NCI-H187 treated with DMSO at 0.1 percent for 48 hours (cell line): ENCODE measurements at places on chromosomes 5 and 9.
A peak's percentile ranks its signal among the peaks of the same experiment; 100 is the strongest.

DNA sequence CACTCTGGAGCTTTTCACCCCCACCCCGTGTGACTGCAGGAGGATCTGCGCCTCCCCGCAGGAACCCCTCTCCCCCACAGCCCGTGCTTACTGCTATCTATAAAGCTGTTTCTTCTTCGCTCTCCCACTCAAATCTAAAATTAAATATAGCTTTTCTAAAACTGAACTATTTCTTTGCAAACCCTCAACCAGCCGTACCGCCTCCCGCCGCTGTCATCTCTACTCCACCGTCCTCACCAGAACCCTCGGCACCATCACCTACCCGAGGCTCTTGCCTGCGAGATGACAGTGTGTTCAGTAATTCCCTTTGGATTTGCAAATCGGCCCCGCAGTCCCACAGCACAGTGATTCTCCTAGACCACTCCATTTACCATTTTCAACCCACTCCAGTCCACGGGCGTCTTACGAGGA, 13.6 kb downstream of the LPCAT1 start:
- no peak for DNase-seq

GRCh38 chr9:136711751-136712689, at the start of gene DIPK1B:
Gene DIPK1B, plus strand, starts transcription at chr9:136712572. Its CDS starts 94 bp downstream, at chr9:136712666.
- no peak for DNase-seq

GRCh38 chr5:113201715-113202114, 225.1 kb downstream of the DCP2 start:
- DNase-seq = no peak

DNA sequence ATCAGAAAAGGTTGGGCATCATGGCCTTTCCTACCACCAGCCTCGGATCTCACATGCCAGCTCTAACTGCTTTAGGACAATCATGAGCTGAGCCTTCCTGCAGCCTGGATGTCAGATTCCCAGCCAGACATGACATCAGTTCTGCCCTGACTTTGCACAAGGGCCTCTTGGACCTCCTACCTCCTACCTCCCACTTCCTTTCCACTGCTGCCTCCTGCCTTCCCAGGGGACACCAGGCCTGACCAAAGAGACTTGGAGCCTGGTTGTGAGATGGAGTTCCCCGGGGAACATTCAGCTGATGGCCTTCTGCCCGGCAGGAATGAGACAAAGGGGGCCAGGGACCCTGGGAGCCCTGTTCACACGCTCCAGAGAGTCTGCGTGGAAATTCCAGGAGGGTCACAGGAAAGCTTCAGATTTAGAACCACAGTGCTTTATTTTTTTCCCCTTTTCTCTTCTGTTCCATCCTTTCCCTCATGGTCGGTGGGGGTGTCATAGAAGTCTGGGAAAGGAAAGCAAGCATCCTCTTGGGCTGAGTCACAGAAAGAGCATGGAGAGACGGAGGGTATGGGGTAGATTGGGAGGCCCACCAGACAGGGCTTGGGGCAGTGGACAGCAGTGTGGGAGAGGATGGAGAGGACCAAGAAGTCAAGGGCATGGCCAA, 35.4 kb upstream of the IL17B start:
- DNase-seq = no peak

DNA sequence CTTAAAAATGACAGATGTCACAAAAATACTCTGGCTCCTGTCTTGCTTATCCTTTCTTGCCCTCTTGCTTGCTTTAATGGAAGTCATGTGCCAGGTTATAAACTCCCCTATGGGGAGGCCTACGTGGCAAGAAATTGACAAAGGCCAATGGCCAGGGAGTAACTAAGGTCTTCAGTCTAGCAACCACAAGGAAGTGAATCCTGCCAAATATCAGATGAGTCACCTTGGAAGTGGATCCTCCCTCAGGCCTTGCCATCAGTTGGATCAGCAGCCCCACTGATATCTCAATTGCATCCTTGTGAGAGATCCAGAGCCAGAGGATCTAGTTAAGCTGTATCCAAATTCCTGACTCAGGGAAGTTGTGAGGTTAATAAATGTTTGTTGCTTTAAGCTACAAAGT, 82.8 kb downstream of the CAAP1 start:
- DNase-seq = no peak

DNA sequence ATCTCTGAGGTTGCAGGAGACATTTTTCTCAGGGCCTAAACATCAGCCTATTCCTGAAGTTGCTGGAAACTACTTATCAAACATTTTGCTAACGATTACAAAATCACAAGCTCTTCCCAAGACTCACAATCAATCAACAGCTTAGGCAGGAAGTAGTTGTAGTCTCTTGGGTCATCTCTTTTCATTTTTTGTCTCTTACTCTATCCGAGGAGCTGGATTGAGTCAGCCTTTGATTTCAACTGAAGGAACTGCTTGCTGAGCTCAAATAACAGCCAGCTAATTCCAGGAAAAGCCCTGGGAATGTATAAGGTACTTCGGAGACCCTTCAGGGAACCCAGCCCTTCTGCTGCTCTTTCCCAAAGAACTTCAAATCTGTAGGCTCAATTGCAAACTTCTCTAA, 398.9 kb downstream of the PLK2 start:
- no peak for DNase-seq

GRCh38 chr5:36606428-36607113, at the start of gene SLC1A3:
Gene SLC1A3, plus strand, starts transcription at chr5:36606606. Its CDS starts 1,818 bp downstream, at chr5:36608424.
- no peak for DNase-seq

- DNase-seq = no peak
These were observed 4.0 kb upstream of the CMYA5 start for GRCh38 chr5:79685627-79686026.

GRCh38 chr9:126558051-126558665, 55.6 kb upstream of the LMX1B start:
- DNase-seq = peak; percentile 5

GRCh38 chr5:31855134-31856040, 216.5 kb downstream of the PDZD2 start:
- DNase-seq = no peak

DNA sequence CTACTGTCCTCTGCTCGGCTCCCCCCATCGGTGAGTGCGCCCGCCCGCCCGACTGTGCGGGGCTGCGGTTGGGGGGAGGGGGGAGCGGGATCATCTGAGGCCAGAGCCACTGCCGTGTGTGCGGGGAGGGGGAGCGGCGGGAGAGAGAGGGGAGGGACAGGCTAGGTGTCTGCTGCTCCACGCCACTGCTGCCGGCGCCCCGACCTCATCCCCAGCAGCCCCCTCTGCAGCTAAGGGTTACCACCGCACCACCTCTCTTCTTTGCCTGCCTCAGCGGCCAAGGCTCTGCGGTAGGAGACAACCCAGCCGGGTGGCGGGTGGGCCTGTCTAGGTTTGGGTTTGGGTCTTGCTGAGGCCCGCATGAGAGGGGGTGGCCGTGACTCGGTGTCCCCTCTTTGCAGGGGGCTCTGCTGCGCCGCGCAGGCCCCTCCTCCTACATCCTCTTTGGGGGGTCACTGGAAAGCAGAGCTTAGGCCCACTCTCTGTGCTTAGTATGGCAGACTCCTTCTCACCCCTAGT, 670 bp upstream of the PURA start:
- no peak for DNase-seq

- DNase-seq = no peak
These were observed 11.1 kb downstream of the CCDC187 start for GRCh38 chr9:136292591-136293448.

- no peak for DNase-seq
These were observed 658 bp downstream of the PDCD1LG2 start for GRCh38 chr9:5510989-5511388.

- no peak for DNase-seq
These were observed 374.8 kb downstream of the KDM4C start for GRCh38 chr9:7132605-7133004.

DNA sequence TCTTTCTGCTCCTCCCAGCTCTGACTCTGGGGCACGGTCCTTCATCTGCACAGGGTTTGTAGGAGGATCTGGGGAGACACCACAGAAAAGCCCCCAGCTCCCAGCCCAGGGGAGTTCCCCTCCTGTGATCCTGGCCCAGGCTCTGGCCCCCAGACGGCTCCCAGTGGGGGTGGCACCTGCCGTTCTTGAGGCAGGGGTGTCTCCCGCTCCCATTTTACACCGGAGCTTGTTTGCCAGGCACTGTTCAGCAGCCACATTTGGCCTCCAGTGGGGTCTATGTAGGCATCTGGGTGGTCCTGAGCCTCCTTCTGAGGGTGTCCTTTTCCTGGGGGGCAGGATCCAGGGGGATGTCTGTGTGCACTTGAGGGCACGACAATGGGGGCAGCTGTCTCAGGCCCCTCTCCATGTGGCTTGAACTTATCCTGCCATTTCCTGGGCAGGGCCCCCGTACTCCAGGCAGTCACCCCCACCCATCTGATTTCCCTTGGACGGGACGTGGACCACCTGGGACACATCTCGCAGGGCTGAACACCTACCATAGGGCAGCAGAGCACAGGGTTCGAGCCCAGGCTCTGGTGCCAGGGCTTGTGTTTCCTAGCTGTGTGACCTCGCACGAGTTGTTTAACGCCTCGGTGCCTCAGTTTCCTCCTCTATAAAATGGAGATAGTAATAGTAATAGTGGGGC, 275.0 kb upstream of the MVB12B start:
- DNase-seq = no peak

DNA sequence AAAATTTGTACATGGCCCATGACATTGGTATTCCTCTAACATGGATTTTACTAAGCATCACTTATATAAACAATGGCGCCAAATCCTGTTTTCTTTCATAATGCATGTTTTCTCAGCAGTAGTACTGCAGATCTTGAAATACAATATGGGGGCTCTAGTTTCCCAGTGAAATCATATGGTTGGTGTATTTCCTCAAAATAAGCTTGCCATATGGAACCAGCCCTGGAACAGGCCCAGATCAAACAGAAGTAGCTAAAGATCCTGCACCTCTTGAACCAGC, 163.9 kb downstream of the ZNF608 start:
- no peak for DNase-seq

- DNase-seq = no peak
These were observed 28.8 kb downstream of the PRRX2 start for GRCh38 chr9:129694243-129694646.

DNA sequence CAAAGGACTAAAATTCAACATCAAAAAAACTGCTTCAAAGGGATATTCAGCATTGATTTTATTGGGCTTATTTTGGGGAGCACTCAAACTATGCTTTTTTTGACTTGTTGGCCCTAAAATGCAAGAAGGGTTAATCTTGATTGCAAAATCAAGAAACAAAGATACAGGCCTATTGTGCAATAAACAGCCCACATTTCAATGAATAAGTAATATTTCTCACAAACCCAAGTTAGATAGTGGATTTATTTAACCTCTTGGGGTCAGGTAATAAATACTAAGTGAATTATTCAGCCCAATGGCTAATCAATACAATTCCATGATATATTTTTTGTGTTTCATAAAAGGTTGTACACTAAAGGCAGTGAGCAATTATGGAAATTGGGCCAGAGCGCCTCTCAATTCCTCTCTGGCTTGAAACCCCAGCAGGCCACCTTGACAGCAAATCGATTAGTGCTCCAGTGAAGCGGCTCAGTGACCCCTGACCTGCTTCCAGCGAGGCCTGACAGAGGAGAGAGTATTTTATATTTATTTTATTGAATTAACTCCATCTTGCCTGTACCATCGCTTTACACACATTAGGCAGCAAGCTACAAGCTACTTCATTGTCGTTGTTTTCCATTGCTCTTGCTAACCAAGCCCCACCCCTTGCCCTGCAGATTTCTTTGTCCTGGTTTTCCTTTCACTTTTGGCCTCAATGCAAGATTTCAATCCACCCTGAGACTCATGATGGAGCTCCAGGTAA, 65.5 kb downstream of the EBF1 start:
- DNase-seq = peak; percentile 77

DNA sequence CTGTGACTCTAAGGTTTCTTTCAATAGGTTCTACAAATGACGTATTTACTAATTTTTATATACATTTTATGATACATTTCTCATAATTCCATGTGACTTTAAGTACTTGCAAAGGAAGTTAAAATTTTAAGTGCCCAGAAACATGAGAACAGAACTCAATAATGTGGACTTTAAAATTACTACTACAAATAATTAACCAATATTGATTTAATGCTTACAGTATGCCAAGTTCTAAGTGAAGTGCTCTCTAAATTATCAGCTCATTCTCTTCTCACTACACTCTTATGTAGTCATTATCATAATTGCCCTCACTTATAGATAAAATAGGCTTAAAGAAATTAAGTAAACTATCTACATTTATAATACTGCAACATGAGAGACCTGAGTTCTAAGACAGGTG, 1690.7 kb upstream of the CDH9 start:
- DNase-seq = no peak

GRCh38 chr5:11000515-11001353, 239.7 kb upstream of the DAP start:
- no peak for DNase-seq

- DNase-seq = no peak
These were observed 242.9 kb upstream of the FTMT start for GRCh38 chr5:121608826-121609225.

- no peak for DNase-seq
These were observed 25.4 kb downstream of the TYRP1 start for GRCh38 chr9:12718482-12719026.

DNA sequence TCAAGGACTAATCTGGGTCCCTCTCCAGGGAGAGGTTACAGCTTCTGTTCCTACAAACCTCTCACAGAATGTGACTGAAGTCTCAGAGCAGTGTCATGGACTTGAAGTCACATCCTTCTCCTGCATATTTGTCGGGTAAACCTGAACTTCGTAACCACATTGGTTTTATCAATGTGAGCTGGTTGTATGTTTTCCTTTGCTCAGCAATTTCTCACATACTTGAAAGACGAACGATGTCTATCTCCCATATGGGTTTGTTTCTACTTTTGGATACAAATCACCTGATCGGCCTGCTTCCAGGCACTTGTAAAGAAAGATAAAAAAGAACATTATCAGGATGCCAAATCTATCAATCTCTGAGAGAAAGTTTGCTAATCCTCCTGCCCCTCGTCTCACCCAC, 411.0 kb downstream of the SPOCK1 start:
- DNase-seq = no peak

- no peak for DNase-seq
These were observed 23.8 kb downstream of the SVEP1 start for GRCh38 chr9:110555551-110556331.

DNA sequence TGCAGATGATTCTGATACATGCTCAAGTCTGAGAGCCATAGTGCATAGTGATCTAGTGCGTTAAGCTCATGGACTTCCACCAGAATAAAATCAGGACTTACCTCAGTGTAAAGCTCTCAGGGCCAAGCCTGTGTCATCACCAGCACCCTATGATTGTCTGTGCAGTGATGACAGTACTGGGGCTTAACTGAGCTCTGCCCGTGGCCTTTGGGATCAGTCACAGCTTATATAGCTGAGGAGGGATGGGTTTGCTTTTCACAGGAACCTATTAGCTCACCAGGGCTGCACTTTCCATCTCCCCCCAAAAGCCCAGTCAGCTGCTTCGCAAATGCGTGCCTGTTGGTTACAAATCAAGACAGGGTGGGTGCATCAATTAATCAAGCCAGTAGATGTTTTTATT, 246.9 kb downstream of the NR3C1 start:
- DNase-seq = no peak

- no peak for DNase-seq
These were observed 47.4 kb upstream of the SNCAIP start for GRCh38 chr5:122264610-122265009.
